ENCODE measurements at places on chromosomes 2 and 18. TPM values are rescaled to one million over a fixed set of nuclear protein-coding genes. Genes with fewer than 3 reads are reported as not detected.

Gene PRSS56
- 0.12 TPM for total RNA-seq

Gene GLB1L
- 7.1 TPM for total RNA-seq

Gene HTR2B
- total RNA-seq, result not detected

Gene NR4A2
- 2.9 TPM for total RNA-seq

Gene BOLL
- total RNA-seq, result not detected

Gene ACTR3
- total RNA-seq, result 276 TPM

Gene COL6A3
- total RNA-seq, result 0.29 TPM

Gene CXCR4
- 1.1 TPM for total RNA-seq

Gene CYP27C1
- 4.3 TPM for total RNA-seq

Gene BMP10
- not detected for total RNA-seq

Gene GPR155
- total RNA-seq, result 0.18 TPM

Gene RNF138
- total RNA-seq, result 17.5 TPM

Gene SCN9A
- 2.2 TPM for total RNA-seq

Gene PTPRN
- total RNA-seq, result 1.4 TPM

Gene SLC23A3
- 0.75 TPM for total RNA-seq

Gene CRYGD
- not detected for total RNA-seq

Gene MYO3B
- total RNA-seq, result not detected

Gene APLF
- total RNA-seq, result 0.58 TPM

Gene ALKAL2
- total RNA-seq, result not detected

Gene RASGRP3
- total RNA-seq, result 0.81 TPM

Gene PGAP1
- total RNA-seq, result 1.7 TPM

Gene SLC16A14
- 1.3 TPM for total RNA-seq

Gene EVX2
- not detected for total RNA-seq

Gene GLI2
- 31.4 TPM for total RNA-seq

Gene DNAH7
- total RNA-seq, result 1.0 TPM

Gene SLC5A7
- total RNA-seq, result not detected

Gene FBXO36
- 0.84 TPM for total RNA-seq

Gene PLCD4
- 0.14 TPM for total RNA-seq

Gene GCA
- total RNA-seq, result 5.7 TPM

Gene VWA3B
- 0.12 TPM for total RNA-seq

Gene NCKAP5
- total RNA-seq, result 0.61 TPM

Gene SF3B1
- 131 TPM for total RNA-seq

Gene MPHOSPH10
- total RNA-seq, result 45.6 TPM

Gene INHBB
- 35.9 TPM for total RNA-seq

Gene EMX1
- total RNA-seq, result not detected
